Thoracic aorta (tissue), 2 donors: ENCODE measurements at places on chromosomes 3 and 15.

DNA sequence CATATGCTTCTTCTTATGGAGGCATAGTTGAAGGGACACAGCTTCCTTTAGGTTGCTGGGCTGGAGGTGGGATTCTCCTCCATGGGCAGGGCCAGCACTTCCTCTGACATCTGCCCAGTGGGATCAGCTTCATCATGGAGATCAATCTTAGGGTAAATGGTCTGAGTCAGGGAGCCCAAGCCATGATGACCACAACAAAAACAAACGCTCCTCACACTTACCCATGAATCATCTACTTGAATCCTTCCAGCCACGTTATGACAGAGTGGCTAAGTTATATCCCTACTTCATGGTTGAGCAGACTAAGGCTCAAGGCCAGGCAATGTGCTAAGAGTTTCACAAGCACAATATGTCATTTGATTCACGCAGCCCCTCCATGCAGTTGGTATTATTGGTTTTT is 87.2 kb upstream of the NMNAT3 start:
- no peak for DNase-seq

- DNase-seq = no peak
Observed at GRCh38 chr15:57820119-57820518, 113.6 kb downstream of the POLR2M start.

- no peak for DNase-seq
Observed at GRCh38 chr3:171491361-171491760, 31.2 kb upstream of the TNIK start.

GRCh38 chr15:85825118-85825517 is 30.4 kb upstream of the KLHL25 start:
- no peak for DNase-seq

DNA sequence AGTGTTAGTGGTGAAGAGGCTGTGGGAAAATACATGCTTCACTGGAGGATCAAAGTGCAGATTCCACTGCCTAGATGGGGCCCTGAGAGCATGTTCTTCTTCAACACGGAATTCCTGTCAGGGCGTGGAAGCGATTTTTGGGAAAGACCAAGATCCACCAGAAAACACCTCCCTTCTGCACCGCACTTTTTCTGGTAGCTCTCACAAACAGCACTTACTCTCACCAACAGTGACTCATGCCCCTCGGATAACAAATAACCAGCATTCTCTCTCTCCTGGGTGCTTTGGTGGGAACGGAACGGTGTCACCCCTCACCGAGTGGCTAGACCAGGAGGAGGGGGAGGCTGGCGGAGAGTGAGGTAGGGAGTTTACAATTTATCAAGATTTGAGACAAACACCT is 40.1 kb downstream of the ADAMTSL3 start:
- DNase-seq = no peak

- DNase-seq = no peak
Observed at GRCh38 chr3:183437061-183437460, 8.6 kb upstream of the MCF2L2 start.

GRCh38 chr15:57665939-57666338 is 40.6 kb upstream of the POLR2M start:
- no peak for DNase-seq

DNA sequence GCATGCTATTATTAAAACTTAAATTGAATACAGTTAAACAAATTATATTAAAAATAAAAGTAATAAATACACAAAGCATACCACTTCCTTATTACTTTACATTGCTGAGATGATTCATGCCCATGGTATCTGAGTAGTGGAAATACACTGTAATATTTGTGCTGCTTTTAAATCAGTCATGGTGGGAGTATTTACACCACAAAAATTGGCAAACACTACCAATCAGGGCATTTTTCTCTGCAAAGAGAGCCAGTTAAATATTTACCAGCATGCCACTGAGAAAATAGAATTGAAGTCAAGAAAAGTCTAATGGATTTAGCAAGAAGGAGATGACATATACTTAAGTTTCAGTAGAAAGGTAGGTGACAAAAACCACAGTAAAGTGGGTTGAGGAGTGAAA is 19.6 kb downstream of the PPARG start:
- DNase-seq = no peak

DNA sequence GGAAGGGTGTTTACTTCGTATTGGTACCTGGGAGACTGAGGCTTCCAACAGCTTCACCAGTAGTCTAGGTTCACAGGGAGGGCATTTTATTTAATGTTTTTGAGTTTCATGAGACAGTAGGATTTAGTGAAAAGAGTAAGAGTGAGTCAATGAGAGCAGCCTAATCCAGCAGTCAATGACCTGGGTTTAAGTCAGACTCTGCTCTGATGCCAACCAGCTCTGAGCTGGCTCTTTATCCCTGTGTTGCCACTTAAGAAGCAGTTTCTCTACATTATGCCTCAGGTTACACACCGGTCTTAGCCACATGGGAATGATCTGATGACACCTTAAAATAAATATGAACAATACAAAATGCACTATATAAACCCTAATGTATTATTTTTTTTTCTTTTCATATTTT is 59.4 kb upstream of the KCNMB2 start:
- DNase-seq = no peak

DNA sequence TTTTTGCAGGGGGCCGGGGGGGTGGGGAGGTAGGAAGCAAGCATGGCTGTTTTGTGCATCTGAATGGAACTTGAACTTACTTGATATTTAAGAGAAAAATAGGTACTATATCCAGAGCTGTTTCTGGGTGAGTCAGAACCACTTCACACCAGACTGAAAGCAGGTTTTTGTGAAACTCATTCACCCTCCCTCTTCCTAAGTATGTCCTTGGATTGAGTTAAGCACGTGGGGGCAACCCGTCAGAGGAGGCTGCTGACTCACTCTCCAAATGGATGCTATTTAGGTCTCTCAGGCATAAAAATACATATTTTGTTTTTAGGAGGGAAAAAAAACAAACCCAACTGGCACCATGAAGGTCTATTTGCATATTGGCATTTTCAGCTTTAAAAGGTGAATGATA is 270.3 kb downstream of the RYR3 start:
- DNase-seq = no peak

DNA sequence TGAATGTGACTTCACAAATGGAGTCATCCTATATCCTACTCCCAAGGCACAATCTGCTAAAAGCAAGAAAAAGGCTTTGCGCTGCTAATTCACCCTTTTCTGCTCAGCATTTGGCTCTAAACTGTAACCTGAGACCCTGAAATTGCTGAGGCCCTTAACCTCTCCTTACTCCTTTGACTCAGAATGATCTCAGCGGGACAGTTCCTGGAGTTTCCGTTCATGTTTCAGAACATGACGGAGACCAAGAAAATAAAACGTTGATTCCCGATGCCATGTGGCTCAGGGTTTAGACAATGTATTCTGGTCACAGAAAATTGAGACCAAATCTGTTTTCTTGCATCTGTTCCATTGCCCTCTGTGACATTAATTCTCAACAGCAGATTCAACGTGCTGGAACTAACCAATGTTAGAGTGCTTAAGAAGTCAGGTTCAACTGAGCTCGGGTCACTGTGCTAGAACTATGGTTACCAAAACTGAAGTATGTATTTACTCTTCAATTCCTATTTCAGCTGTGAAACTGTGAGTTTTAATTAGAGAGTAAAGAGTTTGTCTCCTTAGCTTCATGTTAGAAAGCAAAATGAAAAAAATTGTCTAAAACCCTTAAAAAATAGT is 45.4 kb upstream of the TMC3 start:
- no peak for DNase-seq

- no peak for DNase-seq
Observed at GRCh38 chr15:33149919-33150318, 44.6 kb downstream of the FMN1 start.

GRCh38 chr15:71125831-71126450 is 10.7 kb downstream of the THSD4 start:
- no peak for DNase-seq

DNA sequence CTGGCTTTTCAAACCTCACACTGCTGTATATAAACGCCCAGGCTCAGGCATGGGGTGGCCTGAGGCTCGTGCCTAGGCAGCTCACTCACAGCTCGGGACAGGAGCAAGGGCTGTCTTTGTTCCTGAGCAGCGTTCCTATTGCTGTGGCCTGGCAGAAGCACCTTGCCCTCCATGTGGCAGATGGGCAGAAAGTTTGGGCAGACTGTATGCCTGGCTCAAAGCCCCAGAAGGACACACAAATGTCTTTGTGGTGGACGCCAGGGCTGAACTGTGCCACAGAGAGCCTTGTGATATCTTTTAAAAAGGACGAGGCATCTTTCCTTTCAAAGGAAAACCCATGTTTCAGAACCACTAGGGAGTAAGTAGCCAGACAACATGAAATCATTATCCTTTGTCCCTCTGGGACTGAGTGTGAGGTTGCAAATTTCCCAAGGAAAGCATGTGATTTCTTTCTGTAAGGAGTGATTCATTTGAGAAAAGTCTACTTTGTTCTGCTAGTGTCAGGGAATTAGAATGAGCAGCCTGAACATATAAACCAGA is 29.3 kb upstream of the UBE2E1 start:
- no peak for DNase-seq

DNA sequence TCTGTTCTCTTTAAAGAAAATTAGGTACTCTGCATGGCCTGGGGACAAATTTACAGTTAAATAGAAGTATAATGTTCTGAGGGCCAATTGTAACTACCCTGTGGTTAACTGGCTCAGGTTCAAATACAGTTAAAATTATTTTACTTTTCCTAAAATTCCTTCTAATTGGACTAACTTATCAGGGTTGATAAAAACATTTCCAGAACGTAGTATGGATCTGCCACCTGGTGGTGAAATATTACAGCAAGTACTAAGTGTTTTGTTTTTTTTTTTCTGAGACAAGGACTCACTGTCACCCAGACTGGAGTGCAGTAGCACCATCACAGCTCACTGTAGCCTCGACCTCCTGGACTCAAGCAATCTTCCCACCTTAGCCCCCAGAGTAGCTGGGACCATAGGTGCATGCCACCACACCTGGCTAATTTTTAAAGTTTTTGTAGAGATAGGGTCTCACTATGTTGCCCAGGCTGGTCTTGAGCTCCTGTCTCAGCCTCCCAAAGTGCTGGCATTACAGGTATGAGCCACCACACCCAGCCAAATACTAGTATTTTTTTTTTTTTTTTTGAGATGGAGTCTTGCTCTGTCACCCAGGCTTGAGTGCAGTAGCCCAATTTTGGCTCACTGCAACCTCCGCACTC is 29.2 kb downstream of the NEO1 start:
- no peak for DNase-seq

- no peak for DNase-seq
Observed at GRCh38 chr3:148078658-148079057, 619.0 kb upstream of the AGTR1 start.

DNA sequence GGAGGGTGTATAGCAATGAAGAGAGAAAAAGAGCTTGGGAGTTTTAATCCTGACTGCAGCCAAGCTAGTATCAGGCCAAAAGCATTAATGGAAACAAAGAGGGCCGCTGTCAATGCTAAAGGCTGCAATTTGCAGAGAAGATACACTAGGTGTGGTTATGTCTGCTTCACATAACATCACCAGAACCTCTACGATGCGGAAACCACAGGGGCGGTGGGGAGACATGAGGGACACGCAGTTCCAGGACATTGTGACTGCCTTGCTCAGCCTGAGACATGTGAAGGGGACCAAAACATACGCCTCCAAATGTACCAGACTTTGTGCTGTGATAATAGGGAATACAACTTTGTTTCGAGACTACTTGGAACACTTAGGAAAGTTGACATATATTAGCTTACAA is 88.4 kb downstream of the APBA2 start:
- no peak for DNase-seq

DNA sequence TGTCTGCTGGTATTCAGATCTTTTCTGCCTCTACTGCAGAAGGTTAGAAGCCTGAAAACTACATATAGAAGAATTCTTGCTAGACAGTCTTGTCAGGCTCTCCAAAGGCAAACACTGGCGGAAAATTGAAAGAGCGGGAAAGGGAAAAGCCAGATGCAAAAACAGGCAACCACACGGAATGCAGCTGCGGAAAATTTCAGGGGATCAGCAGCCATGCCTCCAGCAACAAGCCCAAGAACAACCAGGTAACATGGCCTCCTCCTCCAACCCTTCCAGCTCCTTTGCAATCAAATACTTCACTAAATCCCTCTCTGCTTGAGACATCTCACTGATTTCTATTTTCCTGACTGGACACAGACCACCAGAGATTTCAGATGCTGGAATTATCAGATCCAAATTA is 9.6 kb downstream of the UBP1 start:
- DNase-seq = no peak

- no peak for DNase-seq
Observed at GRCh38 chr3:45185052-45185451, 38.9 kb upstream of the CDCP1 start.

- DNase-seq = no peak
Observed at GRCh38 chr15:75554717-75555116, 24.4 kb downstream of the PTPN9 start.

DNA sequence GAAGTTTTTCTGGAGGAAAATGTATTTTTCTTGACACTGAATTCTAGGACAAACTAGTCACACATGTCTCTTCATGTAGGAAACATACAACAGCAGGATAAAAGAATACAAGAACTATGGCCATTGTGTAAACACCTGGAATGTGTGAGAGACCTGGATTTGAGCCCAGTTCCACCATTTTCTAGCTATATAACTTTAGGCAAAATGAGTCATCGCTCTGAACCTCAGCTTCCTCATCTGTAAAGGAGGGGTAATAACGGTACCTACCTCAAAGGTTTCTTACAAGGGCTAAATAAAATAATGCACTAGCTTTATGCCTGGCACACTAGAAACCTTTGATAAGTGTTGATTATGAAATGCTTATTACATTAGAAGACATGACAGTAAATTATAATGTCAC is 57.8 kb downstream of the RIOX2 start:
- no peak for DNase-seq

DNA sequence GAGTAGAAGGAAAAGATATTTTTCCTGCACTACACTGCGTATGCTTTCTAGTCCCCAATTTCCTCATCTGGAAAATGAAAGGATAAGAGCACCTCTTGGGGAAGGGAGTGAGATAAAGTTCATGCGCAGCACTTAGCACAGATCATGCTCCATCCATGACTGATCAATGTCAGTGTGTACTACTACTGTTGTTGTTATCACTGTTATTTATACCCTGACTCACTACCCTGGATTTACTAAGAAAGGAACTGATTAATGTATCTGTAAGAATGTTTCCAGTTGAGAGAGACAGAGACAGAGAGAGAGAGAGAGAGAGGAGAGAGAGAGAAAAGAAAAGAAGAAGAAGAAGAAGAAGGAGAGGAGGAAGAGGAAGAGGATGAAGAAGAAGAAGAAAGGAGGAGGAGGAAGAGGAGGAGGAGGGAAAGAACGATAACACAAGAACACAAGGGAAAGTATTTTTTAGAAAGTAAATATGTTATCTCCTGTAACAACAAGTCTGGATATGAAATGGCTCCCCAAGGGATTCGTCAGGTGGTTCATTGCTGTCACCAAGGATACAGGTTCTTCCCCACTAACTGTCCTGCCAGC is 212.2 kb upstream of the PROK2 start:
- DNase-seq = no peak

- no peak for DNase-seq
Observed at GRCh38 chr3:125110876-125111480, 55.2 kb upstream of the HEG1 start.

GRCh38 chr3:137692803-137693431 is 71.2 kb upstream of the SOX14 start:
- no peak for DNase-seq
